ENCODE measurements at places on chromosomes 5 and 9.

DNA sequence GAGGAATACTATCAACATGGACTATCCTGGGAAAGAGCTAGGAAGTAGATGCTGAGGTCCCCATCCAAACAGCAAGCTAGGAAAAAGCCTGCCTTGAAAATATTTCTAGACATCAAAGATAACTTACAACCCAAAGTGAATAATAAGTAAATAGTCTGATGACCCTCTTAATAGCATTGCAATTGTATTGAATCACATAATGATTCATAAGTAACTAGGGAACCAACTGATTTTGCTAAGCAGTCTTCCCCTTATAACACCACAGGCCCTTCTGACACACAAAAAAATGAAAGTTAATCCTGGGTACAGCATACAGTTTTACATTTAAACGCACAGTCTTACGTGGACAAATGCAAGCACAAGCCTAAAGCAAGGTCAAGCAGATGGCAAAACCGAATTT is 199.3 kb downstream of the RFK start:
- DNase-seq = no peak

GRCh38 chr9:83472764-83473163 is 65.4 kb downstream of the FRMD3 start:
- no peak for DNase-seq

DNA sequence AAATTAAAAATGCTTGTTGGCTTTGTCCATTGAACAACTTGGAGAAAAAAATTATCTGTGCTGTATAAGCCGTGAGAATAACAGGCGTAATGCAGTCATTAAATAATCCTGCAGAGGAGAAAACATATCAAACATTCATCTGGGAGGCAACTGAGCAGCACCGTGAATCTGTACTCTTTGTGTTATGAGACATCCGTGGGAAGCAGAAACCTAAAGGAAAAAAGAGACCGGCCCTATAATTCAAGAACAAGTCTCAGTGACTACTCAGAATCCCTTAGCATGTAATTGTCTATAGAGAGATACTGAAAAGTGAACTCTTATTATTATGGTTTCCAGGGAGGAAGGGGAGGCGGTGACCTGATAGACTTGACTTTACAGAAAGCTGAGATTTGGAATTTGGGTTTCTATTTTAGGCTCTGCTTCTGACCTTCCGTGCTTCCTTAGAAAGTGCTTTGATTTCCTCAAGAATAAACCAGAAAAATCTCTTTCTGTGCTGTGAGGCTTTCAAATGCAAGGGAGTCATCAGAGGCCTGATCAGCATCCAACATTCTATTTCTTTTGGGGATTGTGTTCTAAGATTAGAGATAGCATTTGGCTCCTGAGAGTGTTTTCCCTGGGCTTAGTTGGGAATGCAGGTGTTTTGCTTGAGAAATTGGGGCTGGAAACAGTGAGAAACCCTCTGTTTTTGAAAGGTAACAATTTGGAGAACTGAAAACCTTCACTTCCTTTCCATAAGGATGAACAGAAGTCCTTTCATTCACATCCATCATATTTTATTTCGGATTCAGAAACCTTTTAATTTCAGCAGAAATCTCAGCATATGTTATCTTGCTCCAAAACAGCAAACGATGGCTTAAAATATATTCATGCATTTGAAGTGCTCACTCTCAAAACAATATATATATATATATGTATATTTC is 296.7 kb downstream of the CSNK1G3 start:
- no peak for DNase-seq

- DNase-seq = no peak
Measured at GRCh38 chr9:110088099-110088498, 119.9 kb downstream of the C9orf152 start.

DNA sequence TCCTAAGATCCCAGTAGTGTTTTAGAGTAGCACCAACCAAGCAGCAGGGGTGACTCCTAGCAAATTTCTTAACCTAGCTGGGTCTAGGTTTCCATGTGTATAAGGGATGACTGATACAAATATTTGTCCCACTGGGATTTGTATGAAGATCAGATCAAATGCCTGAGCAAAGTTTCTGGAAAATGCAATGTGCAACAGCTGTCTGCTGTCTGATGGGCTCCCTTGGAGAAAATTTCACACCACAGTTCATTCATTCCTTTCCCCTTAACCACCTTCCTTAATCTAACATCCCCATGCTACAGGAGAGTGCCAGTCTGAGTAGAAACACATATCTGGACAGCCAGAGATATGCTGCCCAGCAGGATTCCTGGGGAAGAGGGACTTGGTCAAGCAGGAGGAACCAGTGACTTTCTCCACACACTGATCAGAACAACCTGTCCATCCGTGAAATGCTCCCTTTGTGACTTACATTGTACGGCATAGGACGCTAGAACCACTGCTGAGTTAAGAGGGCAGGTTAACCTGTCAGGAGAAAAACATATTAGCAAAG is 53.3 kb downstream of the PTPN3 start:
- no peak for DNase-seq

GRCh38 chr5:94640176-94640575 is 21.7 kb downstream of the SLF1 start:
- no peak for DNase-seq

- peak; percentile 48 for DNase-seq
Measured at GRCh38 chr5:36842087-36842486, 34.5 kb upstream of the NIPBL start.

DNA sequence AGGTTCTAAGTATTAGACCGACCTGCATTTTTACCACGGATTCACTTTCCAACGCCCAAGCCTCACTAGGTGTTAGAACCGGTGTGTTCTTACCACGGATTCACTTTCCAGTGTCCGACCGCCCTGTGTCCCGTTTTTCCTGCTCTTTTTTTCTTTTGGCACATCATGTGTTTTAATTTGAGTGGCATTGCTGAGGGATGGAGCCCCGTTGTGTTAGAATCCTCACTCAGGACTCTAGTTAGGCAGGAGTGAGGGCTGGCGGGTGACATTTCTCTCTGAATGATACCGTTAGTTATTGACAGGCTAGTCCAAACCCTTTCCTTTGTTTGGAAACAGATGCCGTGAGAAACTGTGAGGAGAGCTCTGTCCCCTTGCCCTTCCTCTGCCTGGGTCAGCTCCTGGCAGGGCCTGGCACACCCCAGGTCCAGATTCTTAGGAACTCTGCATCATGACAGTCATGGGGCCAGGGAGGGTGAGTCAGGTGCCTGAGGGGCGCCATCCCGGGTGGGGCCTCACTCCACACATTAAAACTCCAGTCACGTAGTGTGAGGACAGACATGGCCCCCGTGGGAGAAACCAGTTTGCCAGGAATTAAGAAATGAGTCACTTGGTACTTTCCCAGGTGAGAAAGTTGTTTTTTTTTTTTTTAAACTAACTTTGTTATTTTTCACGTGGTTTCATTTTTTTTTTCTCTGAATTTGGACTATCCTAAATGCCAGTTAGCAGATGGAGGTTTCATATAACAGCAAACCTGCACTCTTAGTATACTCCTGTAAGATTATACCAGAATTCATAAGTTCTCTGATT is 15.8 kb downstream of the EXOC3 start:
- no peak for DNase-seq

- DNase-seq = no peak
Measured at GRCh38 chr5:148623741-148624140, 30.6 kb downstream of the HTR4 start.

DNA sequence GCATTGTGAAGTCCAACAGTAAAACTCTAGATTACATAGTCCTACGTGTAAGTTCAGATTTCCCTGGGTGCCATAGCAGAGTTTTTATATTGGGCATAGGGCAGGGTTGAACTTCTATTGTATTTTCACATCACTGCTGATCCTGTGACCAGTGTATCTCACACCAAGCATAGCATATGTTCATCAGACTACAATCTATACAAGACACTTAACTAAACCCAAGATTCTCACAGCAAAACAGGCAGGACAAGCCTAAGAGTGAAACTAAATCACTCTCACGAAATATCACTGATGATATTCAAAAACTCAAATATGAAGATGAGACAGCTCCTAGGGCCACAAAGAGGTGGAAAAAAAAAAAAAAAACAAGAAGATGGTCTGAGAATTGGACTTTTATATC is 3.2 kb upstream of the PPP1R2B start:
- no peak for DNase-seq

- no peak for DNase-seq
Measured at GRCh38 chr9:123584202-123585176, 228.5 kb downstream of the CRB2 start.

DNA sequence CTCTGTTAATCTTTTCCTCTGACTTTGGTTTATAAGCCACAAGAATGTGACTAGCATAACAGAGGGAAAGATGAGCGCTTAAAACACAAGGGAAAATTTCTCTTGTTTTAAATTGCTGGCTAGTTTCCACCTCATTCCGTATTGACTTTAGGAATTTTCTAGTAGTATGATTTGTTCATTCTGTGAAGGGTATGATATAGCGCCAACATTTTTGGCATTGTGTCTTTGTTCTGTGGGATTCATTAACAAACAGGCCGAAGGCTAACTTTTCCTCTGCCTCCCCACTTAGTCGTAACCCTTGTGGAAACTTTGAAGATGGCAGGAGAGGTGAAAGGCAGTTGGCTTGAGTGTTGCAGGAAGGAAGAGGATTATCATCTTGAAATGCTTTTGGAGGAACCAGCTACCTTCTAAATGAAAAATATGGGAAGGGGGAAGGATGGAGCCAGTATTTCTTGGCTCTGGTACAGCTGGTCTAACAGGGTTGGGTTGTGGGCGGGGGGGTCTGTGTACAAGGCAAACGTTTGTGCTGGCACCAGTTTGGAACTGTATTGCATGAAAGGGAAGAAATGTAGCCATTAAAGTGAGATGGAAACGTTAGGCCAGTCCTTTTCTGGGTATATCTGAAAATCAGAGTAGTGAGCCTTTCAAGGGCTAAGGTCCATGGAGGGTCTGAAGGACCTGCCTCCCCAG is 21.5 kb upstream of the DMRT2 start:
- no peak for DNase-seq

- no peak for DNase-seq
Measured at GRCh38 chr5:138711811-138712210, 41.4 kb upstream of the CTNNA1 start.

DNA sequence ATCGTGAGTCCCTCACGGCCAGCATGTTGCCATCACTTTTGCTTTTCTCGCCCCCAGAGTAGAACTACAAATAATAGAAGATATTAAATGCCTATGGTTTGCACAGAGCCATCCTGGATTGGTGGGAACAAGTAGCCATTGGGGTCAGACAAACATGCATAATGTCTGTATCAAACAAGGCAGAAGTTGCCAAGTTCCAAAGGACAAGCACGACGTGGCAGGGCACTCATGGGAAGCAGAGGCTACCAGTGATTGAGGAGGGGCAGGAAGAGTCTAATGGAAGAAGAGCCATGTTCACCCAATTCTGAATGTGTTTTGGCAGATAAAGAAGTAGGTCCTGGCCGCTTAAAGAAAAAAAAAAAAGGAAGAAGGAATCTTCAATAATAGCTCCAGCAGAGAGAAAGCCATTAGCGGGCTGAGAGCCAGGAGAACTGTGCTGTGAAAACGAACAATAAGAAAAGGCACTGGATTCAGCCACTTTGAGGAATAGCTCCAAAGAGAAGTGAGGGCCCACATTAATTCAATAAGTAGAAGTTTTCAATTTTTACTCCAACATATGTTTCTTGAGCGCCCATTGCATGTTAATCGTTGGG is 153.7 kb upstream of the ADCY2 start:
- no peak for DNase-seq

GRCh38 chr5:61290791-61291210 is 41.3 kb upstream of the ZSWIM6 start:
- no peak for DNase-seq

GRCh38 chr9:24127519-24127918 is 301.5 kb upstream of the ELAVL2 start:
- DNase-seq = no peak

DNA sequence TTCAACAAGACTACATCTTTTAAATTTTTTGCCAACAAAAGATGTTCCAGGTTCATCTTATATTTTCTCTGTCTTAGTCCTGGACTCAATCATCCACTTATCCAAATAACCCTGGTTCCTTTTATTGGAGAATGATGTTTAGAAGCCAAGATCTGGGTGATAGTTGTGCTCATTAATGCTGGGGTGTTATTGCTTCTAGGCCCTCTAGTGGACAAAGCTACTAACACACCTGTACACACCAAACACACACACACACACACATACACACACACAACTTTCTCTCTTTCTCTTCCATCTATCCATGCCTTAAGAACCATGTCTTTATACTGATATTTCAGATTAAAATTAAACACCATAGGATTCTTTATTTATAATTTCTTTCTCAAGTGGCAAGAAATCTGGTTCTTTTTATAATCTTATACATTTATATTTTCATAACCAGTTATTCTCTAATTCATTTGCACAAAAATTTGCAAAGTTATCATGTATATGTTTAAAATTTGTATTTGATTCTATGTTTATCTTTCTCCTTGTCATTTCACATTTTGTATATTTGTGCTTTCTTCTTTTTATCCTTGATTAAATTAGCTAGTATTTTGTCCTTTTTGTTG is 179.1 kb upstream of the SMIM23 start:
- no peak for DNase-seq
